Activated T-cell treated with anti-CD3 and anti-CD28 coated beads, Interleukin-2, amount 50 U/mL, for 4 hours (primary cell): ENCODE measurements at places on chromosomes 5 and 9.

DNA sequence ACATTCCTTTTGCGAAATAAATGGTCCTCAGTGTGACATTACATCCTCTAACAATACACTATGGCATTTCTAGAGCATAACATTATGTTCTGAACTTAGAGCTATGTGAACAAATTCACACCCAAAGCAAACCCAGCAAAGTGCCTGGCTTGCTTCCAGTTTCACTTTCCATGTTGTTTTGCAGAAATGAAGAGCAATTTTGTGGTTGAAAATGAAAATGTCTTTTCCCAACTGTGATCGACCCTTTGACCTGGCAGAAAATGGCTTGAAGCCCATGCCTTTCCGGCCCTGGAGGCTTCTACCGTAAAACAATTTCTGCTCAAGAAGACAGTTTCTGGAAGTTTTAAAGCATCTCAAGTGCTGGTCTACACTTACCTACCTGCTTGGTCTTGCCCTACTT lies 344.7 kb upstream of the RGMB start:
- no peak for DNase-seq

DNA sequence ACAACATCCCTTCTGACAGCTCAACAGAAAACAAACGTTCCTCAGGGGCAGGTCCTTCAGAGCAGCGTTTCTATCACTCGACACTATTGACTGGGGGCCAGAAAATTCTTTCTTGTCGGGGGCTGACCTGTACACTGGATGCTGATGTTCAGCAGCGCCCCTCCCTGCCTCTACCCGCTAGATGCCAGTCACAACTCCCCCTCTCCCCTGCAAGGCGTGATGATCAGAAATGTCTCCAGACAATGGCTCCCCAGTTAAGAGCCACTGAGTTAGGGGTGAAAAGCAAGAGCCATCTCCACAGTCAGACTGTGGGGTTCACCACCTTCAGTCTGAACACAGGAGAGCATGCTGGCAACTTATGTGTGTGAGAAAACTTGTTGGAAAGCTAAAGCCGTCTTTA lies 39.8 kb downstream of the SERINC5 start:
- DNase-seq: no peak

DNA sequence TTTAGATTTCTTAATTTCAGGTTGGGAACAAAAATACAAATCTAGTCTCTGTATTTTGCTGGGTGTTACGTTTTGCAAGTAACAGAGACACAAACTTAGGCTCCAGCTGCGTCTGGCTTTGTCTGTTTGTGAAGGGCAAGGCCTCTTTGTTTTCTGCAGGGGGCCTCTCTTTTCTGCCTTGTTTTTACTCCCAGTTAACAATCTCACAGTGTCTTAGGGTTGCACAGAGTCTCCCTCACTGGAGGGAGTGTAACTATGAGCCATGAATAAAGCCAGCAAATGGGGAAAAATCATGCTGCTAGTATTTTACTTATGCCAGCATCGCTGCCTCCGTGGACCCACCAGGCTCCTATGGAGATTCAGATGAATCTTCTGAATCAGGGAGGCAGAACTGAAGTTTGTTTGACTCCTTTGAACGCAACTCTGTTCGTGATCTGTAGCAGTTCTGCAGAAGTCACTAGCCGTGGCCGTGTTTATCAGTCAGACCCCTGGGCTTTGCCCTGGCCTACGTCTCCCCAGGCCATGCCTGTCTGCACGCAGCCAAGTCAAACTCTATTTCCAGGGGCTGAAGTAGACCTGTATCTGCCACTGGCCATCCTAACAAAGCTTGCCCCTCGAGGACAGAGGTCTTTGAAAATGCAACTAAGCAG lies 77.2 kb downstream of the ATP10B start:
- no peak for DNase-seq

DNA sequence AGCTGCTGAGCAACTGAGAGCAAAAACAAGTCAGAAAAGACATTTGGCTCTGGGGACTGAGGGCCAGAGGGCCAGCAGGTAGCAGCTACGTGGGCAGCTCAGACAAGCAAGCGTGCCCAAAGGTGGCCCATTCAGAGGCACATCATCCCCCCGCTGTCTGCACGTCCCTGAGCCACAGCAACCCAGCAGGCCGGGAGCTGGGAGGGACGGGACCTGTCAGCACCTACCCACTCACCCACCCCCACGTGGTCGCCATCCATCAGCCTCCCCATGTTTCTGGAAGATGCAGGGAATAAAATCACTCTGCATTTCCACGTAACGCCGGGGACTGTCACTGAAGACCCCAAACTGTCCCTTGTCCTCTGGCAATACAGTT lies 167.8 kb downstream of the COL23A1 start:
- DNase-seq: no peak

- no peak for DNase-seq
Observed at GRCh38 chr5:161547738-161548486, 1.4 kb upstream of the GABRB2 start.

DNA sequence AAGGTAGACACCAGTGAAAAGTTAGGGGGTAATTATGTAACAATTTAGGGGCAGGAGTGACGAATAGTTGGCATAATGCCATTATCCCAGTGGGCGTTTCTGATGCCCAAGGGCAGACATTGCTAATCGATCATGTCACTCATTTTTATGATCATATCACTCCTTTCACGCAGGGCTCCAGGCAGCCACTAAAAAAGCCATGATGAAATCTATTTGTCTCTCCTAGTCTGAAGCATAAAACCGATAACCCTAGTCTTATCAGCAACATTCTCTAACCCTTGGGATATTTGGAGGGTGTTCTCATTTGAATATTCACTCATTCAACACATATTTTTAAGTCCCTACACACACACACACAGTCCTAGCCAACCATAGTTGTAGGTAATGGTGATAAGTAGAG lies 114.9 kb downstream of the NMUR2 start:
- DNase-seq: no peak

DNA sequence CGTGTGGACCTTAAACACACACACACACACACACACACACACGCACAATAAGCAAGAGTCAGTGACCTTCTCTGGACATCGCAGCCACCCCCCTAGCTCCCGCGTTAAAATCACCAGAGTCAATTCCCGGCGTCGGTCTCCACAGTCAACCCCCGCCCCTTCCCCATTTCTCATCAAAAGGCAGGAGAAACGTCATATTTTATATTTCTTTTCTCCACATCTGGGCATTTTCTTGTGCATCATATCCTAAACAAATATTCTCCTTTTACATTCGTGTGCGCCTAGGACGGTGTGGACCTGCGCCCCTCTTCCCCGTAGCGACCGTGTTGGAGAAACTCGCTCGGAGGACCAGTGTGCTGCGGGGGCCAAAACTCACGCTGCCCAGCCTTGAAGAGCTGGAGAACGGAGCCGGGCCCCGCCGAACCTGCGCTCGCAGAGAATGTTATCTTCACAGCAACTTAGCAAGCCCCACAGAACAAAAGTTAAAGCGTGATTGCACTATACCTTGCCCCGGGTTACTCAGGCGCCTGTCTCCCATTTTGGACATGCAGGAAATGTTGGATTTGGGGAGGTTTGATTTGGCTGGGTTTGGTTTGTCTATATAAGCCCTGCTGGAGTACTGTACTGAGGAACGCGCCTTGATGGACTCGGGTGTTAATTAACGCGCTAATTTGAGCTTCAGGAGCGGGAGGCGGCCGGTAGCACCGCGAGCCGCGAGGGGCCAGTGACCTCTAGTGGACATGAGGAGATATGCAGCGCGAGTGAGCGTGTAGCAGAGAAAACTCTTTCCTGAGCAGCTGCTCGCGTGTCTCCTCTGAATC lies 192.4 kb downstream of the MEF2C start:
- peak; percentile 47 for DNase-seq

DNA sequence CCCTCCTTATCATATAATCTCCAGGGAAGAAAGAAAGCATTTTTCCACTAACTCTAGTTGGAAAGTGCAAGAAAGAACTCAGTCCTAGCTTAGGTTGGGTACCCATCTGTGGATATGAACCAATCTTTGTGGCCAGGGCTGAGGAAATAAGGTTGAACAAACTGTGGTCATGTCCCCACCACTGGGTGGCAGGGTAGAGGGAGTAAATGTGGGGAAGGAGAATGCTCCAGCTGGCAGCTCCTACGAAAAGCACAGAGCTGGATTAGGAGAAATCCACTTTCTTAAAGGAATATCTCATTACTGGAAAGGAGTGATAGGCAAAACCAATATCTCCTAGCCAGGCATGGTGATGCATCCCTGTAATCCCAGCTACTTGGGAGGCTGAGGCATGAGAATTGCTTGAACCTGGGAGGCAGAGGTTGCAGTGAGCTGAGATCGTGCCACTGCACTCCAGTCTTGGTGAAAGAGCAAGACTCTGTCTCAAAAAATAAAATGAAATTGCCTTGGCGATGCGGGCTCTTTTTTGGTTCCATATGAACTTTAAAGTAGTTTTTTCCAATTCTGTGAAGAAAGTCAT lies 175.1 kb downstream of the CCDC192 start:
- no peak for DNase-seq

DNA sequence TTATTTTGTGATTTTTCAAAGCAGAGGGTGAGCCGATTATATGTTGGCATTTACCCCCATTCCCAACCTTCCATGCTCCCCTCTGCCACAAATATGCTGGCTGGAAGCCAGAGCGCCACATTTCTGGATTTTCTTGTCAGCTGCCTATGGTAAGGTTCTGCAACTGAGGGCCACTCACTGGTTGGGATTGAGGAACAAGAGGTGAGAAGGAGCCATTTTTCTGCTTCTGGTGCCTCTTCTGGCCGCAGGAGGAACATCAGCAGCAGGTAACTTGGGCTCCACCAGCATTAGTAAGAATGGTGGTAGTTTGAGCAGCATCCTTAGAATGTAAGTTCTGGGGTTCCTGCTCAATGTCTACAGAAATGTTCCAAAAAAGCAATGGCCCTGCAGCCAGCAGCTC lies 159.5 kb upstream of the MAST4 start:
- no peak for DNase-seq

- DNase-seq: no peak
Observed at GRCh38 chr9:114216976-114217375, 61.6 kb downstream of the COL27A1 start.

GRCh38 chr5:55370291-55370925 lies 62.6 kb downstream of the MTREX start:
- DNase-seq: no peak

GRCh38 chr5:144004751-144005150 lies 165.7 kb downstream of the YIPF5 start:
- DNase-seq: no peak

GRCh38 chr5:158022393-158022792 lies 163.4 kb upstream of the CLINT1 start:
- DNase-seq: no peak

GRCh38 chr5:166713295-166713694 lies 1578.2 kb upstream of the WWC1 start:
- no peak for DNase-seq

DNA sequence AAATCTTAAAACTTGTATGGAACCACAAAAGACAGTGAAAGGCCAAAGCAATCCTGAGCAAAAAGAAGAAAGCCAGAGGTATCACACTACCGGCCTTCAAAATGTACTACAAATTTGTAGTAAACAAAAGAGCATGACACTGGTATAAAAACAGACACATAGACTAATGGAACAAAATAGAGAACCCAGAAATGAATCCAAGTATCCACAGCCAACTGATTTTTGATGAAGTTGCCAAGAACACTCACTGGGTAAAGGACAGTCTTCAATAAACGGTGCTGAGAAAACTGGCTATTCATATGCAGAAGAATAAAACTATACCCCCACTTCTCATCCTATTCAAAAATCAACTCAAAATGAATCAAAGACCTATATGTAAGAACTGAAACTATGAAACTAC lies 390.1 kb downstream of the PRELID2 start:
- no peak for DNase-seq

DNA sequence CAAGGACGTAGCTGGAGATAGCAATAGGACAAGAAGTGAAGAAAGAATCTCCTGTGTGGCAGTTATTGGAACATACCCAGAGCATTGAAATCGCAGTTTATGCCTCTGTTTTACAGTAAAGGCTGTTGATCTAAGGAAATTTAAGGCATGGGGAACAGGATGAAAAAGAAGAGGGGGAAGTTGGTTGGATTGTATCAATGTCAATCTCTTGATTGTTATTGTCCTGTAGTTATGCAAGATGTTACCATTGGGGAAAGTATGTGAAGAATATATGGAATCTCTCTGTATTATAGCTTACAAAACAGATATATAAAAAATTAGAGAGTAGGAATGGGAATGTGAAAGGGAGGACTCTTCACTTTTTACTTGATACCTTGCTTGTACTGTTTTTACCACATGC lies 195.6 kb upstream of the NREP start:
- no peak for DNase-seq

- DNase-seq: no peak
Observed at GRCh38 chr9:13386935-13387733, 107.6 kb upstream of the MPDZ start.

- no peak for DNase-seq
Observed at GRCh38 chr5:38802125-38802524, 43.7 kb upstream of the OSMR start.

- no peak for DNase-seq
Observed at GRCh38 chr5:10856071-10856470, 95.0 kb upstream of the DAP start.
